ENCODE measurements at places on chromosomes 1 and 21. TPM values are rescaled to one million over a fixed set of nuclear protein-coding genes. Genes with fewer than 3 reads are reported as not detected.

GRCh38 chr1:243729956-243730355 is 120.1 kb downstream of the AKT3 start:
- no peak for DNase-seq

GRCh38 chr1:156119503-156120209 is 5.1 kb downstream of the LMNA start:
- DNase-seq: no peak

Gene LENEP
- not detected for total RNA-seq

GRCh38 chr1:247089616-247090375 is 11.2 kb upstream of the ZNF670 start:
- DNase-seq: no peak

Gene TSACC
- total RNA-seq: 1.0 TPM

DNA sequence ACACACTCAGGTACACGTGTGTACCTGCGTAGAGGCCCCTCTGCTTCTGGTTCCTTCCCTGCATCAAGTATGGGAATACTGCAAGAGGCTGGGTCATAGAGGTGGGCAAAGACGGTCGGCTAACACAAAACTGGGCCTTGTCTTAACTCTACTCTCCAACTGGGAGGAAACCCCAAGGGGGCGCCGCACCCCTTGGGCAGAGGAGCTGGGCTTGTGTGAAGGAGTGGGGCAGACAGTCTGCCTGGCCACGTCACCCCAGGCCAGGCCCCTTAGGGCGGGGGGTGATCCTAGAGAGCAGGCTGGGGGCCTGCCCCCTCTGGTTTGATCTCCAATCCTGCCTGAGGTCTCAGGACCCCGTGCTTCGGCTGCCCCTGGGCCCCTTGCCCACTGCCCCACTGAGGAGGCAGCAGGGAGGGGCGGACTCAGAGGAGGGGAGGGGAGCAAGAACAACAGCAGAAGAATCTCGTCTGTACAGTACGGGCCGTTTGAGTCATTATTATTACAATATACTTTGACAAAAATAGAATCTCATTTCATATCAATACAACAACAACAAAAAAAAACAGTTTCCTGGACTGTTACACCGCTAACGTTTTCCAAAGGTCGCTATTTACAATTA is 34.7 kb downstream of the MEF2D start:
- no peak for DNase-seq
